ENCODE measurements at places on chromosomes 3 and 15. TPM values are rescaled to one million over a fixed set of nuclear protein-coding genes. Genes with fewer than 3 reads are reported as not detected.

- no peak overlapping the region for H3K4me3 ChIP-seq
- no peak for DNase-seq
- H3K36me3 ChIP-seq = no peaks in the 10 kb centered on the region
- H3K27me3 ChIP-seq = no peaks in the 10 kb centered on the region
Observed at GRCh38 chr3:171863920-171864319, 20.8 kb downstream of the TMEM212 start.

DNA sequence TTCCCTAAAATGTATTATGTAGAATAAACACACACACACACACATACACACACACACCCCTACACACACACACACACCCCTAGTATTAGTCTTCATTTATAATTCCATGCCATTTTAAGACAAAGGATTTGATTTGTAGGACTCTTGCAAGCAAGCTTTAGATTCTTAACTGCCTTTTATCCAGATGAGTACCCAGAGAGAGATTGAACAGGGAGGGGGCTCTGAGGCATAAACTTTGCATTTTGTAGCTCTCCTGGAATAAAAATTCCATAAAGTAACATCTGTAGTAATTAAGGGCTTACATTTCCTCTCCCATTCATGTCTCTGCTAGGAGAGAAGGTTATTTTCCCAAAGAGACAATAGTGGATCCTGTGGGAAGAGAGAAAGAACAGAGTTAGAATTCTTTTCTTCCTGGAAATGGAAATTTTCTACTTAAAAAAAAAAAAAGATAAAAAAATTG, 479.4 kb downstream of the RBMS3 start:
- H3K27ac ChIP-seq = peak overlapping the region; percentile 78
- no peaks in the 10 kb centered on the region for H3K27me3 ChIP-seq
- H3K4me1 ChIP-seq = peaks cover 58% of the 10 kb centered on the region
- DNase-seq = no peak
- no peaks in the 10 kb centered on the region for H3K36me3 ChIP-seq

- no peaks in the 10 kb centered on the region for H3K27me3 ChIP-seq
- DNase-seq = no peak
- no peaks in the 10 kb centered on the region for H3K36me3 ChIP-seq
- no peak overlapping the region for H3K4me3 ChIP-seq
- H3K4me1 ChIP-seq = no peaks in the 10 kb centered on the region
- no peak overlapping the region for H3K27ac ChIP-seq
Observed at GRCh38 chr15:23572844-23573243, 7.4 kb downstream of the MKRN3 start.

DNA sequence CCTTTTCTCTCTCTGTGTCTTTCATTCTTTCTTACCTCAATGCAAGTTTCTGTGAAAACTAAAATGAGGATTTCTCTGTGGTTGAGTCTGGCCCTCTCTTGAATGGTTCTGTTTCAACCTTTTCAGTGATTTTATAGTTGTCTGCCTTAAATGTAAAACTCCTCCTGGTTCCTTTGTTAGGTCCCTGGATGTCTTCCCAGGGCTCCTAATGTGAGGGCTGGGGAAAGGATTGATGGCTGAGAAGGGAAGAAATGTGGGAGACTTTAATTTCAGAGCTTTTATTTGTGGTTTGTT, 90.6 kb upstream of the GRM7 start:
- no peak overlapping the region for H3K4me3 ChIP-seq
- H3K27ac ChIP-seq = no peak overlapping the region
- DNase-seq = no peak

DNA sequence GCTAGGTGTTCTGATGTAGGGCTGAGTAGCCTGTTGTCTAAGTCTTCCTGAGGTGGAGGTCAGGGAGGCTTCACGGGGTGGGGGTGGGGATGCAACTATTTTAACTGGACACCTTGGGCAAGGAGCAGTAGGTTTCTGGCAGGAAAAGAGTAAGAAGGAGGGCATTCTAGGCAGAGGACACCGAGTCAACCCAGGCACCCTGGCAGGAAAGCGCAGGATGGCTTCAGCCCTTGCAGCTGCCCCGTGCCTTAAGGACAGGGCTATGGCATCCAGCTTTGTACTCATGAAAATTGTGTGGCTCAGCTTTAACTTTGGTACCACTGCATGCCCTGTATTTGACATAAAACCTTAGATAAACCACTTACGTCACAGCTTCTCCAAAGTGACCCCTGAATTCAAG, 6.4 kb upstream of the FILIP1L start:
- no peak for DNase-seq
- H3K4me3 ChIP-seq = no peak overlapping the region
- H3K27ac ChIP-seq = no peak overlapping the region
- no peaks in the 10 kb centered on the region for H3K27me3 ChIP-seq
- no peaks in the 10 kb centered on the region for H3K36me3 ChIP-seq

- no peaks in the 10 kb centered on the region for H3K27me3 ChIP-seq
- peaks cover 28% of the 10 kb centered on the region for H3K36me3 ChIP-seq
- no peak overlapping the region for H3K4me3 ChIP-seq
- H3K27ac ChIP-seq = no peak overlapping the region
Observed at GRCh38 chr3:142434503-142434902, 13.3 kb downstream of the XRN1 start.

GRCh38 chr3:45131201-45131600, 15.0 kb downstream of the CDCP1 start:
- no peak overlapping the region for H3K4me3 ChIP-seq
- no peaks in the 10 kb centered on the region for H3K27me3 ChIP-seq
- no peaks in the 10 kb centered on the region for H3K4me1 ChIP-seq

- DNase-seq = no peak
- no peak overlapping the region for H3K4me3 ChIP-seq
- H3K27ac ChIP-seq = peak overlapping the region; percentile 64
- H3K36me3 ChIP-seq = peaks cover 2% of the 10 kb centered on the region
- H3K4me1 ChIP-seq = peaks cover 24% of the 10 kb centered on the region
- no peaks in the 10 kb centered on the region for H3K27me3 ChIP-seq
Observed at GRCh38 chr3:45537616-45537969, 57.0 kb upstream of the LIMD1 start.

DNA sequence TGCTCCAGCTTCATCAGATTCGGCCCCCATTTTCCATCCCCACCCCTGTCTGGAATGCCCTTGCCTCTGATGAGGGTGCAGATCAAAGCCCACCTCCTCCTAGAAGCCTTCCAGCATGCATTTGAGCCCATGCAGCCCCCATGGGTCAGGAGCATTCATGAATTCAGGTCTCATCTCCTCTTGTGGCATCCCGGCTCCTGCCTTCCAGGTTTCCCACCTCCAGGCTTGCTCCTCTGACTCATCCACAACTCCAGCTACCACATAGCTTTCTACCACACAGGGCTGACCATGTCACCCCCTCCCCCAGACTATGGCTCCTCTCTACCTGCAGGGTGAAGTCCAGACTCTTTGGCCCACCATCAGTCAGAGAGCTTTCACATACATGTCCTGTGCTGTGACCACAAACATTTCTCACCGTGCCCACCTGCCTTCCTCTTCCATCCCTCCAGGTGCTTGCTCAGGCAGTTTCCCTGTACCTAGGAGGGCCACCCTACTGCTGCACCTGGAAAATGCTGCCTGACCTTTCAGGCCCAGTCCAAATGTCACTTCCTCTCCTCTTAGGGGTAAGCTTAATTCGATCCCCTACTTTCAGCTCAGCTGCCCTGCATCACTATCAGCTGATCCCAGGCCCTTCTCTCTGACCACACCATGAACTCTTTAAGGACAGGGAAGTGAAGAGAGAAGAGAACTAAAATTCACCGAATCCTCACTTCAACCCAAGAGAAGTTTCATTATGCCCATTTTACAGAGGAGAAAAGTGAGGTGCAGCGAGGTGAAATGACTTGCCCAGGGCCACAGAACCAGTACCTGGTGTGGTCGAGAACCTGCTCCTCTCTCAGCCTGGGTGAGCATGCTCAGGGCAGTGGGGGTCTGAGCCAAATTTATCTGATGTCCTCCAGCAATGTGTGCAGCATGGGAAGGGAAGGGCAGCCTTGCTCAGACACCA, 13.7 kb upstream of the FGD5 start:
- no peaks in the 10 kb centered on the region for H3K27me3 ChIP-seq
- no peak overlapping the region for H3K27ac ChIP-seq
- H3K4me3 ChIP-seq = no peak overlapping the region
- H3K36me3 ChIP-seq = no peaks in the 10 kb centered on the region
- peaks cover 25% of the 10 kb centered on the region for H3K4me1 ChIP-seq

DNA sequence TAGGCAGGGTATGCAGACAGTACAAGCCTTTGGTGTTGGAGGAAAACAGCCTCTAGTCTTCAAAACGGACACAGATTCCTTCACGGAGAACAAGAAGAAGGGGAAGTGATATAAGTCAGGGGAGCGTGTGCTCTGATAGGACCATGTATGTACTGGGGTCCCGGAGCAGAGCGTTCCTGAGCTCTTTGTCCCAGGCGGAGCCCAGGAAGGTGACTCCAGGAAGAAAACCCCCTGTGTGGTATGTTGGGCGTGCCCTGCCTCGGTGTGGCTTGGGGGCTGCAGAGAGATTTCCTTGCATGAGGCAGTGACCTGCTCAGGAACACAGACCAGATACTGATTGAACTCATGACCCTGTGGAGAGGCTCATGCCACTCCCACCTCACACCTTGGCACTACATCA, 21.7 kb downstream of the MELTF start:
- no peak for DNase-seq
- H3K4me1 ChIP-seq = peaks cover 11% of the 10 kb centered on the region
- no peaks in the 10 kb centered on the region for H3K36me3 ChIP-seq
- no peak overlapping the region for H3K4me3 ChIP-seq
- peaks cover 34% of the 10 kb centered on the region for H3K27me3 ChIP-seq

PRR20G gene
- total RNA-seq = not detected

MNS1 gene
- 0.42 TPM for total RNA-seq
